HCT116 (cell line): ENCODE measurements at places on chromosomes 4 and X. TPM values are rescaled to one million over a fixed set of nuclear protein-coding genes. Genes with fewer than 3 reads are reported as not detected.

Gene CCKAR
- total RNA-seq: not detected

Gene GRIA3
- total RNA-seq: not detected

DNA sequence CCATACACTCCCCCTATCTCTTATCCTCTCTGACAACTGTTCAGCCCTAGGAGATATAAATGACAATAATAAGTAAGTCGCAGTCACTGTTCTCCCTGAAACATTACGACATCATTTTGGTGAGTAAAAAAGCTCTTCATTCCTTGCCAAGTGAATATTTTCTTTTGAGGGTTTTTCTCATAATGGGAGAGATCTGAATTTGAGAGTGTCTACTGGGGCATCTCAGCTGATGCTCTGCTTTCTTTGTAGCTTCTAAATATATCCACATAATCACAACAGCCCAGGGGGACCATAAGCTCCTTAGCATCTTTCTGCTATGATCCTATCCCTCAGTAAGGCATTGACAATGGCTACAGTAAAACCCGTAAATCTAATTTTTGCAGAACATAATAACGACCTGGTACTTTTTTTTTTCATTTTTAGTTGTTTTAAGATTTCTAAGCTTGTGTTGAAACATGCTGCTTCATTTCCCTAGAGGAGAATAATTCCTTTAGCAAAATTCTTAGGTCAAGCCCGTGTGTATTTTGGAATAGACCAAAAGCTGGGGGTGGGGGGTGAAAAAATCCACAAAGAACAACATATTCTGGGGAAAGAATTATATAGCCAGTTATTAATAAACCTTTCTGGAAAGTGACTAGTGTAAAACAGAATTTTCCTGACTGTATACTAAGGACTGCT, 78.1 kb upstream of the GPM6B start:
- H3K27me3 ChIP-seq: no peaks in the 10 kb centered on the region
- no peak for DNase-seq
- H3K27ac ChIP-seq: no peak overlapping the region
- no peak overlapping the region for H3K4me3 ChIP-seq
- no peaks in the 10 kb centered on the region for H3K36me3 ChIP-seq
- H3K4me1 ChIP-seq: no peaks in the 10 kb centered on the region

DNA sequence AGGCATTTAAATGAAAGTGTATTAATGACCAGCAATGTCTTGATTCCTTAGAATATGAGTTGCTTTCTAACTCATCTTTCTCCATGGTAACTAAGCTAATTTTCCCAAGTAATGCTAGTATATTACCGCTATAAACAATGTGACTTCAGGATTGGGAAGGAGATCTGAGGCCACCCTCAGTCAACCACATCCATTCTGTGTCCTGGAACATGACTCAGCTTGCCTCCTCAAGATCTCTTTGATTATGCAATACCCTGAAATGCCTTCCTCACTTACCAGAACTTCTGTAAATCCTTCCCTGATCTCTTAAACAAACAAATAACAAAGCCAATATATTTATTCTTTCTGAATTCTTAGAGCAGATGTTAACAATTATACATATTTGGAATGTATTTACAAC, 1495.5 kb downstream of the PCDH18 start:
- no peaks in the 10 kb centered on the region for H3K36me3 ChIP-seq
- H3K4me1 ChIP-seq: no peaks in the 10 kb centered on the region
- H3K4me3 ChIP-seq: no peak overlapping the region
- no peak overlapping the region for H3K27ac ChIP-seq

- H3K27me3 ChIP-seq: no peaks in the 10 kb centered on the region
- no peak overlapping the region for H3K4me3 ChIP-seq
- no peaks in the 10 kb centered on the region for H3K36me3 ChIP-seq
- no peaks in the 10 kb centered on the region for H3K4me1 ChIP-seq
These were observed 128.5 kb downstream of the PRSS12 start for GRCh38 chr4:118224243-118224829.

Gene ARMCX4
- total RNA-seq: 0.15 TPM

Gene TMSB15B
- 0.39 TPM for total RNA-seq

Gene ACSL4
- 50.5 TPM for total RNA-seq

DNA sequence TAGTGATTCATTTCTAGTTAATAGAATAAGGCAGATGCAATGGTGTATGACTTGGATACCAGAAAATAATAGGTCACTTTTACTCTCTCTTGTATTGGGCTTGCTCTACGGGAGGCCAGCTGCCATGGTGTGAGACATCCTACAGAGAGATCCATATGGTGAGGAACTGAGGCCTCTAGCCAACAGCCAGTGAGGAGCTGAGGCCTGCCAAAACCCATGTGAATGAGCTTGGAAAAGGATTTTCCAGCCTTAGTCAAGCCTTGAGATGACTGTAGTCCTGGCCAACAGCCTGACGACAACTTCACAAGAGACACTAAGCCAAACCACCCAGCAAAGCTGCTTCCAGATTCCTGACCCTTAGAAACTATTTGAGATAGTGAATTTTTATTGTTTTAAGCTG, 1300.2 kb downstream of the RAPGEF2 start:
- no peak overlapping the region for H3K27ac ChIP-seq
- H3K4me3 ChIP-seq: no peak overlapping the region
- H3K4me1 ChIP-seq: no peaks in the 10 kb centered on the region
- no peak for DNase-seq

Gene NUDT10
- total RNA-seq: not detected

Gene DUX4
- total RNA-seq: not detected

Gene VCX
- not detected for total RNA-seq

DNA sequence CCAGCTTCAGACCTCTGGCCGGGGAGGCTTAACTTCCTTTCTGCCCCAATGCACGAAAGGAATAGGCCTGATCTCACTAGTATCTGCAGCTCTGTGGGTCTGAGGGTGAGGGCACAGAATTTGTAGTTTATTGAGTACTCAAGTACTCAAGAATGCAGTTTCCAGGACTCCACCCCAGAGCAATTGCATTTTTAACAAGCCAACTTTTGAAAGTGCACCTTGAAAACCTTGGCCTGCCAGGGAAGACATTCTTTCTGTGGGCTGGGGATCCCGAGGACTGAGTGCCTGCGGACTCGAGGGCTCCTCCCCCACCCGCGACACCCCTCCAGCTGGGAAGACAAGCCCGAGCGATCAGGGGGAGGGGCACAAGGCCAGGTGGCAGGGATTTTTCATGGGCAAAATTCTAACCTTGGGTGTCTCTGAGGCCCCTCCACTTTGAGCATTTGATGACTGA, 22.4 kb downstream of the RS1 start:
- no peaks in the 10 kb centered on the region for H3K36me3 ChIP-seq
- H3K4me1 ChIP-seq: no peaks in the 10 kb centered on the region
- no peak for DNase-seq
- no peaks in the 10 kb centered on the region for H3K27me3 ChIP-seq

DNA sequence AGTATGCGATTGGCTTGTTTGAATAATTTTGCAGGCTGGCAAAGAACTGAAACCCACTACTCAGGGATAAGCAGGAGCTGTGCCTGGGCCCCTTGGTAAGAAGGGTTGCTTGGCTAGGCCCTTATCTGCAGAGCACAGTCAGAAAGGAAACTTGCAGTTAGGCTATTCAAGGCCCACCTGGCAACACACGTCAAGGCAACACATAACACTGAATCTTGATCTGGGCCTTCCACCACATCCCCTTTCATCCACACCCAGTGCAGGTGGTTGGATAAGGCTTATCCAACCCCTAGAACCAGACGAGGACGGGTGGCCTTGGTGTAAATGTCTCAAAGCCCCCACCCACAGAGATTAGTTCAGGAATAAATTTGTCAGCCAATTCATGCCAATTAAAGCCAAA, 72.8 kb upstream of the NEIL3 start:
- H3K36me3 ChIP-seq: no peaks in the 10 kb centered on the region
- H3K27me3 ChIP-seq: no peaks in the 10 kb centered on the region
- H3K4me1 ChIP-seq: no peaks in the 10 kb centered on the region
- DNase-seq: no peak
- no peak overlapping the region for H3K27ac ChIP-seq
- no peak overlapping the region for H3K4me3 ChIP-seq

DNA sequence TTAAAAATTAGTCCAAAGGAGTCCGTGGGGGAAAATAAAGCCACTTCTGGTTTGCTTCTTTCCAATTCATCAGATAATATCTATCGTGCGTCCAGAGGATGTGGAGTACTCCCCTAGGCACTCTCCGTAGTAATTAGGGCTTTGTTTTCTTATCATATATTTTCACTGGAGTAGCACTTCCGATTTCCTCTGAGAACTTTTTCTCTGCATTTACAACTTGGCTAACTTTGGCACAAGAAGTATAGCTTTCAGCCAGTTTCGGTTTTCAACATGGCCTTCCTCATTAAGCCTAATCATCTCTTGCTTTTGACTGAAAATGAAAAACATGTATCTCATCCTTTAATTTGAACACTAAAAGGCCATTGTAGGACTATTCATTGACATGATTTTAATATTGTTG, 80.5 kb downstream of the CASP3 start:
- H3K36me3 ChIP-seq: no peaks in the 10 kb centered on the region
- H3K4me3 ChIP-seq: no peak overlapping the region
- DNase-seq: no peak
- no peaks in the 10 kb centered on the region for H3K4me1 ChIP-seq
- no peaks in the 10 kb centered on the region for H3K27me3 ChIP-seq

- DNase-seq: no peak
- H3K4me1 ChIP-seq: no peaks in the 10 kb centered on the region
- H3K4me3 ChIP-seq: no peak overlapping the region
- no peaks in the 10 kb centered on the region for H3K36me3 ChIP-seq
These were observed 4.4 kb upstream of the PRKX start for GRCh38 chrX:3717742-3718420.
